ENCODE measurements at places on chromosomes 4 and X. TPM values are rescaled to one million over a fixed set of nuclear protein-coding genes. Genes with fewer than 3 reads are reported as not detected.
A peak's percentile ranks its signal among the peaks of the same experiment; 100 is the strongest.

NALF2 gene
- total RNA-seq = not detected

DNA sequence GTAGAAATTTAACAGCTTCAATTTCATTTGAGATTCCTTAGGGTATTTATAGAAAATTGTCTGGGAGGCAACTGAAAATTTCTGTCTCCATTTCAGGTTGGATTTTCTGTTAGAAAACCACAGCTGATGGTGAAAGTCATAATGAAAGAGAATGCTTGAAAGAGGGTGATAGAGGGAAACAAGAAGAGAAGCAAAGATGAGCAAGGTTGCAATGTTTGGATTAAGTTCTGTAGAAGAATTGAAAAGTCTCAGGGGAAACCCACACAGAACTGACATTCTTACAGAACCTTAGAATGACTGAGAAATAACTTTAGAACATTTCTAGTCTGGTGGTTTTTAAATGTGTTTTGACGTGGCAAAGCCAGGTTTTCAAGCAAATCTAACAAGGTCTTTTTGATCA is 14.7 kb downstream of the GBA3 start:
- DNase-seq = no peak

DNA sequence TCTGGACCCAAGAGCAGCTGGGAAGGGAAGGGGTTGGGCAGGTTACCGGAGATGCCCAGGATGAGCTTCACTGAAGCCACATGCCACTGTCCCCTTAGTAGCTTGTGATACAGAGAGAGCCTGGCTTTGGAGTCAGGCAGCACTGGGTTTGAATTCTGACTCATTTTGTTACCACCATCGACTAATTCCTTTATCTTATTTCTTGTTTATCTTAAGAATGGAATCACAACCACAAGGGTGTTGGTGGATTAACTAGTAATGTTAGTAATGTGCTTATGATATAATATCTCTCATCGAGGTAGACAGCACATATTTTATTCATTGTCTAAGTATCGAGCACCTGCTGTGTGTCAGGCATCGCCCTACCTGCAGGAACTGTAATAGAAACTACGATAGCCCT is 17.7 kb upstream of the STX18 start:
- peak; percentile 26 for DNase-seq

DNA sequence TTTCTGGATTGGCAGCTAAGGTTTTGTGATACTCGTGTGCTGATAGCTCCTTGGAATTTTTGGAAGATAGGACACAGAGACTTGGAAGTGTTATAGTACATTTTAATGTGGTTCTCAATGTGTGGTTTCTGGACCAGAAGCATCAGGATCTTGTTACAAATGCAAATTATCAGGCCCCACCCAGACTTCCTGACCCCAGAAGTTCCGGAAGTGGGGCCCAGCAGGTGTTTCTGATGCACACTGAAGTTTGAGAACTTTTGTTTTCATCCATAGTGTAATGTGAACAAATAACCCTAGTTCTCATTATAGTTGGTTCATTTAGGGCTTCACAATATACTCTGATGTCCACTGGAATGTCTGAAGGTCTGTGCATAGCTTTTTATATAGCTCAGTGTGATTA is 49.6 kb downstream of the LAMP2 start:
- DNase-seq = no peak

- DNase-seq = peak; percentile 95
These were observed 24.7 kb upstream of the EPGN start for GRCh38 chr4:74283614-74284013.

- peak; percentile 60 for DNase-seq
These were observed 252.3 kb downstream of the ARHGAP10 start for GRCh38 chr4:147984065-147984777.

MCF2 gene
- not detected for total RNA-seq

IL1RAPL2 gene
- total RNA-seq = 0.52 TPM

RBM47 gene
- 47.6 TPM for total RNA-seq

Data from PC-3 (cell line).